ENCODE measurements at places on chromosomes 16 and 17.

DNA sequence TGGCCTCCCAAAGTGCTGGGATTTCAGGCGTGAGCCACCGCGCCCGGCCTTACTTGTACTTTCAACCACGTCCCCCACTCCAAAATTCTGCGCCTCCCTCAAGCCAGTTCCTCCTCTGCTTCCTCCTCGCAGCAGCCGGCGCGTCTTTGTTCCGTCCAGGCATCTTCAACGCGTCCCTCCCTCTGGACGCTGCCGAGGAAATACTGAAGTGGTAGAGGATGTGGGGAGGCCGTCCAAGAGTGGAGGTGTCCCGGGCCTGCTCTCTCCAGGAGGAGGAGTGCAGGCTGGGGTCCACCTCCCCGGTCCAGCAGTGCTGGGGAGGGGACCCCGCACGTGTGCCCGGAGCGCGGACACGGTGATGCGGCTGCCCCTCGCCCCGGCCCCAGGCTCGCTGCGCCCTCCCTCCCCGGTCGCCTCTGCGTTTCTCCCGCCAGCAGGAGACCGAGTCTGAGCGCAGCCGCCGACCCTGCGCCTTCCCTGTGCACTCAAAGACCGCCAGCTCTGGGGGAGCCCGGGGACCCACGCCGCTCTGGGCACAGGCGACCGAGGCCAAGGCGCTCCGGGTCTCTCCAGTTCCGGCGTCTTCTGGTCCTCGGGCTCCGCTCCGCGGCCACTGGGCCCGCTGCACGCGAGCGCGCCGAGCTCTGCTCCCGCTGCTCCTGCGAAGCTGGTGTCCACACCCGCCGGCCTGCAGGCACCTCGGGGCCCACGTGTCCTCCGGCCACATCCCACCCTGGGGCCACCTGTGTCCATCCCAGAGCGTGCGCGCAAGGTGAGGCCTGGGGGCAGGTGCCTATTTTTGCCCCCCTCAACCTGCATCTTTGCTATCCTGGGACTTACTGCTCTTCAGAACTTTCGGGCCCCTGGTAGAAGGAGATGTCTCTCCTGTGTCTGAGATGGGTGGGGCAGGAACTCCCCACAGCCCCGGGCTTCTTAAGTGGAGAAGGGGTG lies 31.7 kb downstream of the OSBPL7 start:
- peak; percentile 83 for DNase-seq

DNA sequence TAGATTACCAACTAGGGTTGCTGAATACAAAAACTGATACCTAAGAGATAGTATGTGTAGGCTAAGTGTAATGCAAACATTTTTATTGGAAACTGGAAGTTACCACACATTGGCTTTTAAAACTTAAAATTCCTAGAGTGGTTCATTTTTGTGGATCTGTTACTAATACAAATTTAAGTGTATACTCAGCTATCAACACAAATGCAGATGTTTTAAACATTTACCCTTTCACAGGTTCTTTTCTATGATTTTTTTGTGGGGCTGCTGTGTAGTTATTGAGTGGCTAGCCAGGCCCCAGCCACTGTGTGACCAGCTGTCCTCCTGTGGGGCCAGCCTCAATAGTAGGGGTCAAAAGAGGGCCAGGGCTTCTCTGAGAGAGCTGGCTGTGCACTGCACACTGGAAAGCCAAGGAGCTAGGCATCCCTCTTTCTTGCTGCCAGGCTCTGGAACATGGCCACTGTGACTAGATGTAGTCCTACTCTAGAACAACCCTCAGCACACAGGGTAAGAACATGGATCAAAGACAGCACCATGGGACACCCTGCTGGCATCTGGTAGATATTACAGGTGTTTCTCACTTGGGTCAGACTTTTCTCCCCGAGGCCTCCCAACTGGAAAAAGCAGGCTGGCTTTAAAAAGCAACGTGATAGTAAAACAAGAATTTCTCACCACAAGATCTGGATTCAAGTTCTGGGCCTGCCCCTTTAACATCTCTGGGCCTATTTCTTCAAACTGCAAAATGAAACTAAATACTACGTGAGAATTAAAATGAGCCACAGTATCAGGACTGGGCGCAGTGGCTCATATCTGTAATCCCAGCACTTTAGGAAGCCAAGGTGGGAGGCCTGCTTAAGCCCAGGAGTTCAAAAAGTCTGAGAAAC lies 7.3 kb upstream of the VEZF1 start:
- DNase-seq = peak; percentile 94

DNA sequence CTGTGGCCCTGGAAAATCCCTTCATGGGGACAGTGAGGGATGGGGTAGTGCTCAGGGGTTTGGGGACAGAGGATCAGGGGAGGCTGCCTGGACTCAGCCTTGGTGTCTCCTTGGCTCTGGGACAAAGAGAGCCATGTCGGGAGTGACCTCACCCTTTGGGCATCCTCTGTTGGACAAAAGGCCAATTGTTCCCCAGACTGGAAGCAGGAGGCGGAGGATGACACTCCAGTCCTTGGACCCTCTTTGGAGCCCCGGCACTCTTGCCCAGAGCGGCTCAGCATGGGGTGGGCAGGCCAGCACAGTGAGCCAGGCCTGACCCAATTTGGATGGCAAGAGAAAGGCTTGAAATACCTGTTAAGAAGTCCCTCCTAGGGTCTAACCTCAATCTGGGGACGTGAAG lies 39.4 kb upstream of the PHB1 start:
- no peak for DNase-seq

- no peak for DNase-seq
Observed at GRCh38 chr17:36934144-36934691, 3.1 kb upstream of the LHX1 start.

DNA sequence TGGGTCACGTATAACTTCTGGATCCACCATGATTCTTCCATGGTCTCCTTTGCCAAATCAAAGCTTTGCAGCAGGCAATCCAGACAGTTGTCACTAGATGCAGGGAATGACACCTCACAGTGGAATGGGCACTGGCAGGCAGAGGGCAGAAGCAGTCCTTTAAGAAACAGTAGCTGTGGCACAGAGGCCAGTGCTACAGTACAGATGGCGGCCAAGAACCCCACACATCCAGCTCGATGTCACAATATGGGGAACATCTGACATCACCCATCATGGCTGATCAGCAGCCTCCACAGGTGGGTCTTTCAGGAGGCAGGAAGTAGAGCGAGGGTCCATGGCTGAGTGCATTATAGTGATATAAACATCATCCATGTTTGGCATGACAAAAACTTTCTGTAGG lies 18.8 kb upstream of the ERN1 start:
- DNase-seq = no peak

GRCh38 chr17:1604831-1605528 lies 23.7 kb downstream of the SLC43A2 start:
- DNase-seq = no peak

DNA sequence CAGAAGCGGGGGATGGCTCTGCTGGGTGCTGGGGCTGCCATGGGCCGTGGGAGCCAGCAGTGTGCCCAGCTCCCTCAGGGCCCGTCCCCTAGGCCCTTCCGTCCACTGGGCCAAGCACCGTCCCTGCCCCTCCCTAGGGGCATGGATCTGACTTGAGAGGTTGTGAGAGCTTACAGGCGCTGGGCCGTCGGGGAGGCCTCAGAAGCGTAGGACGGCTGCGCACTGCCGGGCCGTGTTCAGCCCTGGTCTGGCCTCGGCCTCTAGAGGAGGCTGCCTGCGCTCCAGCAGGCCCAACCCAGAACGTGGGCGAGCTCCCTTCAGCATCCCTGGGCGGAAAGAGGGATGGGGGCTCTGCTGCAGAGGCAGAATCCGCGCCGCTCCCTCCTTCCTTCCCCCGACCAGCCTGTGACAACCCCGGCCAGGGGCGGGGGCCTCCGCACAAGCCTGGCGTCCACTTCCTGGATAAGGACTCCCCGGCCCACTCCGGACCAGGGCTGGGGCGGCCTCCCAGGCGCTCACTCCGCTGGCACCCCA lies 685 bp upstream of the MPG start:
- peak; percentile 44 for DNase-seq

DNA sequence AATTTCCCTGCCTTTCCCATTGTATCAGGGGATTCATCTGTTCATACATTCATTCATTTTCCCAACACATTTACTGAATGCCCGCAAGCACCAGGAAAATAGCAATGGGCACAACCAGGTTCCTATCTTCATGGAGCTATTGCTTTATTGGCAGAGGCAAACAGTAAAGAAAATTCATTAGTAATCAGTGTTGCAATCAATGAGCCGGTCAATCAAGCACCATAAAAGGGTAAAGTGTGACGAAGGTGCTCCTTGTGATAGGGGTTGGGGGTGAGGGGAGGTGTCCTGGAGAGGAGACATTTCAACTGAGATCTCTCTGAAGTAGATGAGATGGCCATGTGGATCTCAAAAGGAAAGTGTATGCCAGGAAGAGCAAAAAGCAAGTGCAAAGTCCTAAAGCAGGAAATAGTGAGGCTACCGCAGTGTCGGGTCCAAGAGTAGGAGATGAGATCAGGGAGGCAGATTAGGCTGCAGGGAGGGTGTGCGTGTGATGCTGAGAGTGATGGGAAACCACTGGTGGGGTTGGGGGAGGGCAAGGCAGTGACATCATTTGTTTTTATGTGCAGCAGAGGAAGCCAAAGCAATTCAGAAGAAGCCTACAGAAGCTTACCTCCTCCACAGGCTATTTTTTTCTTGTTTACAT lies 28.4 kb downstream of the CDH13 start:
- DNase-seq = no peak

DNA sequence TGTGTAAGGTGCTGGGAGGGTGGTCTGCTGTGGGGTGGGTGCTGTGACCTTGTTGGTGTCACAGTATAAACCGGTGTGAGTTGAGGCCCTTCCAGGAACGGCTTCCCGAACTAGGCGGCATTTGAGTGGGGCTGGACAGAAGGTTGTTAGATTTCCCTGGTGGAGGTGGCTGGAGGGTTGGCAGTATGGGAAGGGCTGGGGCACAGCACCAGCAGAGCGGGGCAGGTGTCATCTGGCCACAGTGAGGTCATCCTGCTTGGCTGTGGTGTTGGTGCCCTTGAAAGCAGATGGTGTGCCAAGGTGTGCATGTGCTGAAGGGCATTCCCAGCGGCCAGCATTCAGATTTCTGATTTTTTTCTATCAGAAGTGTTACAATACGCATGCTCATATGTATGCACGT lies 28.1 kb downstream of the BANP start:
- DNase-seq = no peak

GRCh38 chr16:10688291-10688690 lies 6.4 kb downstream of the TEKT5 start:
- DNase-seq = peak; percentile 61

- DNase-seq = no peak
Observed at GRCh38 chr17:50165867-50166517, at the start of gene SGCA. TSS of gene SGCA (plus strand) at chr17:50166005. CDS start at chr17:50166041, 36 bp downstream.

DNA sequence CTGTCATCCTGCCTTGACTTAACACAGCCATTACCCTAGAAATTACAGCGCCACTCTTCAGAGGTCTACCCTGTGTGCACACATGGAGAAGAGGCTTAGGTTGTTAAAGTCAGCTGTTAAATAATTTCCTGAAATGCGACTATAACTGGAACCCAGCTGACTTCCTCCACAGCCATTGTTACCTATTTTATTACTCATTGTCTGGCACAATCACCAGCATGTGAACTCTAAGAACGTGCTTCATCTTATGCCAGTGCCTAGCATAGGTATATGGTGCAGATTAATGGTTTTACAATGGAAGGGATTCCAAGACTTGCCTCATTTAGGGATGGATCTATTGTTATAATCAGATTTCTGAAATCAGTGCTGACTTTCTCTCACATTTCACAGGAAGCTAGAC lies 11.9 kb downstream of the RDM1 start:
- DNase-seq = no peak

GRCh38 chr17:57432507-57433277 lies 176.4 kb downstream of the MSI2 start:
- no peak for DNase-seq

DNA sequence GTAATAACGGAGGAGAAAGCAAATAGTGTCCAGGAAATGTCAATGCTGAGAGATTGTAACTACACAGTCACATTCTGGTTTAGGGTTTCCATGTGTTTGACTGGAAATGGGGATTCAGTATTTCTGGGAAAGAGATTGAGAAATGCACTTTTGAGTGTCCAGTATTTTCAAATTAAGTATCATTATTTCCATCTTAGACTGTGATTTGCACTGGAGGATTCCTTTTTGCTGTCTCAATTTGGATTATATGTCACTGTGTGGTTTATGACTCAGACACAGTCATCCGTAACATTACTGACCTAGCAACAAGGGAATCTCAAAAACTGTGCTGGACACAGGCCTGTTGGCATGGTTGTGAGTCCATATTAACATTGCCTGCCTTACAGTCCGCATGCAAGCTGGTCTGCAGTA lies 681.4 kb downstream of the CDH11 start:
- no peak for DNase-seq

DNA sequence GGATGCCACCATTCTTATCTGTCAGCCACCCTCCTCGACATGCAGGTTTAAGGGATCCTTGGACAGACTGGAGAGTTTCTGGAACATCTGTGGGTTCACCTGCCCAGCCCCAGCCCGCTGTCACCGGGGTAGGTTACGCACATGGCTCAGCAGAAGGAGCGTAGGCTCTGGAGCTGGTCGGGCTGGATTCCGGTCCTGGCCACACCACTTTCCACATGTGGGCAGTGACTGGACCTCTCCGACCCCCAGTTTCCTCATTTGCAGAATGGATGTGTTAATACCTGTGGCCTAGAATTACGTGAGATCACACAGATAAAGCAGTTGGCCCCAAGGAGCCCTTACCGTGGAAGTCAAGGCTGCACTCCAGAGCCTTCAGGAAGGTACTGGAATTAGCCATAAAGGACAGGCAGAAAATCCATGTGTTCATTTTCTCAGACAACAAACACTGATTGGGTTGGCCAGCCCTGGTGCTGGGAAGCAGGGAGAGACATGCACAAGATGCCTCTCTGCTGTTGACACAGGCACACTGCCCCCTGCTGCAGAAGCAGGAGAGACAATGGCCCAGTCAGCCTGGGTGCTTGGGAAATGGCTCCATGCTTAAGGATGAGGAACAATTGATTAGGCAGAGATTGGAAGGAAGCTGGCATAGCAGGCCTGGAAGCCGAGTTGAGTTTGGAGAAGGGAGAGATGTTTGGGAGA lies 58.8 kb downstream of the SF3B3 start:
- no peak for DNase-seq

- peak; percentile 78 for DNase-seq
Observed at GRCh38 chr17:81991684-81992305, 14.4 kb downstream of the ASPSCR1 start.

DNA sequence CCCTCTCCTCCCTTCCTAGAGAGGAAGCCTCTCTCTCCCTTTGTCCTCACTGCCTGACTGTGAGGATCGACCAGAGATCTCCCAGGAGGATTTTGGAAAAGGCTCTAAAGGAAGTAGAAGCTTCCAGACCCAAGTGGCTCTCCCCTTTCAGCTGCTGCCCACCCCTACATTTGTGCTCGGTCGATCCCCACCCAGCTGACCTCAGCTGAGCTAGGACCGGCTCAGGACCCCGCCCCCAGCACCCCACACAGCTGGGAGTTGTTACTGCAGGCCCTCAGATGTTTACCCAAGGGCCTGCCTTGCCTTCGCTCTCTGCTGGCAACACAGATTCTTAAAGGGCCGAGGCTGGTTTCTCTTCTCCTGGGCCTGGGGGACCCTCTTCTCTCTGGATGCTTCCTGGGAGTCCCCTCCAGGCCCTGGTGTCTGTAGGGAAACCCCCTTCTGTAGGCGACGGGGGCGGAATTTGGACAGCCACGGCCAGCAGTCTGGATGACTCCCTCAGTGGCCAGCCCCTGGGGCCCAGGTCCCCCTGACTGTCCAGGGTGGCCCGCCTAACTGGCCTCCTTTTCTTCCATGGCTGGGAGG lies 26.9 kb upstream of the TIMP2 start:
- DNase-seq = peak; percentile 35

- DNase-seq = peak; percentile 49
Observed at GRCh38 chr16:70746708-70747424, 54.1 kb downstream of the VAC14 start.

GRCh38 chr16:57828272-57829161 lies 26.2 kb upstream of the KIFC3 start:
- no peak for DNase-seq

- DNase-seq = no peak
Observed at GRCh38 chr17:27526604-27527002, 70.4 kb downstream of the KSR1 start.
